Right forelimb (tissue), 1 donor: ENCODE measurements at places on chromosomes 1 and 21.

- DNase-seq: no peak
Observed at GRCh38 chr1:213684454-213684853, 303.3 kb upstream of the PROX1 start.

GRCh38 chr1:63799820-63800219, 26.0 kb downstream of the ROR1 start:
- DNase-seq: no peak

DNA sequence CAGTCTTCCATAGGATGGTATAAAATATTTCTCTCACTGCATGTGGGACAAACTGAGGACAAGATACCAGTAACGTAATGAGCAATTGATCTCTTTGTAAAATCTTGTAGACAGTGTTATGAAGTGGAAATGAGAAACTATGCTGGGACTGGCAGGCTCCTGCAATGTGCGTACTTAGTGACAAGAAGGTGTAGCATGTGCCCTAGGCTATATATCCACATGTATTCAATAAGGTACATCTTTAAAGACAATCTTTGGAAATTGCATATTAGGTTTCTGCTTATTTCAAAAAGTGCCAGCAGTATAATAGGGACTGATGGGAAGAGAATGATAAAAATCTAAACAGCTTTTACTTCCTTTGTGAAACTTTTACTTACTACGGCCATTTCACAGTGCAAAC, 81.9 kb upstream of the GREM2 start:
- no peak for DNase-seq

GRCh38 chr1:157170677-157171515, 32.7 kb upstream of the ETV3 start:
- DNase-seq: no peak

GRCh38 chr1:90508376-90509167, 208.5 kb downstream of the BARHL2 start:
- DNase-seq: no peak
